ENCODE measurements at places on chromosomes 4 and X.

- DNase-seq: no peak
Observed at GRCh38 chrX:20973038-20973437, 401.2 kb upstream of the CNKSR2 start.

DNA sequence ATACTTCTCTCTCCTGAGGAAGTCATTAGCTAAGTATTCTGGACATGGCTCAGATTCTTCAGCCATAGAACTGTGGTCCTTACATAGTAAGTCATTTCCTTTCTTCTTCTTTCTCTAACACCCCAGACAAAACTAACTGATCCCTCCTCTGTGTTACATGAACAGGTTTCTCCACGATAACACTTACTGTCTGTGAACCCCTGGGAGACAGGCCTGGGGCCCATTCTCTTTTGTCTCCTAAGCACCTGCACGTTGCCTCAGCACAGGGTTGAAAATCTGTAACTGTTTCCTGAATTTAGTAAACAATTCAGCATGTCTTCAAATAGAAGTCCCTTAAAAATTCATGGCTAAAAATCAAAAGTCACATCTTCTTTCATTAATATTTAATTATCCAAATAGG, 24.7 kb downstream of the APBB2 start:
- no peak for DNase-seq

DNA sequence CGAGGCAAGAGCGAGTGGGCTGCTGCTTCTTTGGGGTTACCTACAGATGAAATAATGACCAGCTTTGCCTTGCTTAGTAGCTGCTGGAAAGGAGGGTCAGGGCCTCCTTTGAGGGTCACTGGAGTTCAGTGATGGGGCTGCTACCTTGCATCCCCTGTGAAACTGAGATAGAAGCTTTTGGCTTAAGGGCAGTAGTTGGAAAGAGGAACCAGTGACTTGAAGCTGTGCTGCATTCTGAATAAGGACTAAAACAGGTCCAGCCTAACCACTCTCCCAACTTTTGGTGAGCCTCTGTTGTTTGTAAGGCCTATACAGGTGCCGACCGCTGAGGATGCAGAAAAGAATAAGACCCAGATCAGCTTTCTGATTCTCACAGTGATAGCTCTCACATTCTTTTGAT, 41.2 kb downstream of the RASL11B start:
- no peak for DNase-seq

GRCh38 chrX:39845233-39845632, 252.5 kb downstream of the BCOR start:
- DNase-seq: no peak

DNA sequence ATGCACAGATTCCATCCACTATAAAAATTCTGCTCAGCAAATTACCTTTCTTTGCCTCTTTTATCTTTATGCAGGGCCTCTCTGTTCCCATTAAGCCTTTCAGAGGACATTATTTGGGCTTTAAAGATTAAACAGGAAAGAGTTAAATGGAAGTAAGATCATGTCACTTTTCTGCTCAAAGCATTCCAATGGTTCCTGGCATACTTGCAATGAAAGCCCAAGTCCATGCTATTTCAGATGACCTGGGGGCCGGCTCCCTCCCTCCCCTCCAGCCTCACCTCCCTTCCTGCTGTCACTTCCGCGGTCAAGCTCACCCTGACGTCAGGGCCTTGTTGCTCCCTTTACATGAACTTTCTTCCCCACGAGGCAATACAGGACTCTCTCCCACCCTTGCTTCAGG, 125.5 kb downstream of the C4orf51 start:
- no peak for DNase-seq

DNA sequence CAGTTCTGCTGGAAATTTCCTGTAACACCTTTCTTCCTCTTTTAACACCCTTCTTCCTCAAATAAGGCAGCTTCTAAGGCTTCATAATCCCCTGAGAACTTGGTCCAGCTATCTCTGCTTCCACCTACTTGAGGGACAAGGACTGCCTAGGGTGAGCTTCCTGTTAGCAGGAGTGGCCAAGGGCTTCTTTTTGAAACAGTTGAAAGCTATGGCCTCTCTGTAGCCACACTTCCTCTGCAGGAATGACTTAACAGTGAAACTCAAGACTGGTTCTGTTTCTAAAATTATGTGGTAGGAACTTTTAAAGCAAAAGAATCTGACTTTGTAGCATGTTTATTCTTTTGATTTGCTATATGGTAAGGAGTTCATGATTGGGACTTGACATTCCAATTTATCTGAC, 108.5 kb upstream of the WDR1 start:
- no peak for DNase-seq

- DNase-seq: peak; percentile 32
Observed at GRCh38 chr4:108148316-108148715, 20.4 kb downstream of the LEF1 start.

GRCh38 chr4:98722000-98722399, 63.6 kb upstream of the TSPAN5 start:
- DNase-seq: no peak

GRCh38 chr4:74038425-74039314, at the start of gene CXCL3:
Gene CXCL3, minus strand, starts transcription at chr4:74038689. Its CDS starts 78 bp downstream, at chr4:74038611.
- DNase-seq: no peak

DNA sequence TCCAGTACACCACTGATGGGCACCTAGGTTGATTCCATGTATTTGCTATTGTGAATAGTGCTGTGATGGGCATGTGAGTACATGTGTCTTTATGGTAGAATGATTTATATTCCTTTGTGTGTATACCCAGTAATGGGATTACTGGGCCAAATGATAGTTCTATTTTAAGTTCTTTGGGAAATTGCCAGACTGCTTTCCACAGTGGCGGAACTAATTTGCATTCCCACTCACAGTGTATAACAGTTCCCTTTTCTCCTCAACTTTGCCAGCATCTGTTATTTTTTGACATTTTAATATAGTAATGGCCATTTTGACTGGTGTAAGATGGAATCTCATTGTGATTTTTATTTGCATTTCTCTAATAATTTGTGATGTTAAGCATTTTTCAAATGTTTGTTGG, 25.9 kb downstream of the CC2D2A start:
- DNase-seq: no peak

- DNase-seq: no peak
Observed at GRCh38 chrX:104918122-104918521, 302.4 kb downstream of the TEX13A start.

GRCh38 chr4:118760092-118760491, 74.9 kb downstream of the METTL14 start:
- DNase-seq: no peak

DNA sequence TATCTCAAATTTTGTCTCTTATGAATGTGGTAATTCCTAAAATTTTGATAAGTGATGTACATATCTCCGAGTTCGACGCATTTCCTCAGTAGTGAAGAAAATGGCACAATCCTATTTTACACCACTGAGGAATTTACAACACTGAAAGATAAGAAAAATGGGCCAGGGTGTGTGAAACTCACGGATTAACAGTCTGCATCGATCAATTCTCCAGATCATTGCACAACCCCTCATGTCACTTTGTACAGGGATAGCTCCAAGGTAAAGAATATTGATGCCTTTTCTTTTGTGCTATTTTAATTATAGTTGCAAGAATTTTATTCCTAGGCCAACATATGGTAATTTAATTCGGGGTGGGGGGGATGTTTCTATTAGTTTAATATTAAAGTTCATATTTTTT, 268.7 kb upstream of the VCX3A start:
- DNase-seq: no peak

- DNase-seq: no peak
Observed at GRCh38 chrX:154402622-154403127, 4.5 kb downstream of the RPL10 start.

All from CD4-positive, alpha-beta T cell treated with Interleukin-2 at 100 ng/mL for 4 hours (primary cell).